CD4-positive, alpha-beta T cell (primary cell): ENCODE measurements at places on chromosomes 7 and 10.

DNA sequence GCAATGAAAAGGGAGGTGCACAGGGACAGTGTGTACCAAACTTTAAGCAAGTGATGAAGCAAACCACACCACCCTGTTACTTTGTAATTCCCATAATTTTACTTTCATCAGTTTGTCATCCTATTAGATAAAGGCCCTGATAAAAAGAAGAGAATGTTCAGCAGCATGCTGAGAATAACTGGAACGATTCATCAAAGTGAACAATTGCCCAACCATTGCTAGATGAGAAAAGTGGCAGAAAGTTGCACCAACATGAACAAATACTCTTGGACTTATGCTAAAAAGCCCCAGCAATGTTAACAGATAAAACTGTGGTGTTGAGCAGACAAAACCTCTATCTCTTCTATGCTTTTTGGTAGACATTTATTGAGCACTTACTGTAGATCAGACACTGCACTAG is 75.5 kb upstream of the PCGF5 start:
- no peak for DNase-seq
- no peak overlapping the region for H3K4me3 ChIP-seq
- no peaks in the 10 kb centered on the region for H3K4me1 ChIP-seq
- H3K36me3 ChIP-seq: no peaks in the 10 kb centered on the region
- no peak overlapping the region for H3K27ac ChIP-seq

- no peak overlapping the region for H3K27ac ChIP-seq
- no peaks in the 10 kb centered on the region for H3K36me3 ChIP-seq
- H3K27me3 ChIP-seq: no peaks in the 10 kb centered on the region
- no peaks in the 10 kb centered on the region for H3K4me1 ChIP-seq
- H3K4me3 ChIP-seq: no peak overlapping the region
- DNase-seq: no peak
Measured at GRCh38 chr7:156780724-156781455, 112.1 kb downstream of the LMBR1 start.

- H3K4me3 ChIP-seq: no peak overlapping the region
- no peak for DNase-seq
- no peaks in the 10 kb centered on the region for H3K36me3 ChIP-seq
- H3K27me3 ChIP-seq: no peaks in the 10 kb centered on the region
- H3K4me1 ChIP-seq: no peaks in the 10 kb centered on the region
Measured at GRCh38 chr7:72316148-72316547, 96.0 kb downstream of the CALN1 start.

- H3K36me3 ChIP-seq: no peaks in the 10 kb centered on the region
- no peak for DNase-seq
- peaks cover 3% of the 10 kb centered on the region for H3K27me3 ChIP-seq
Measured at GRCh38 chr7:25455683-25456251, 227.5 kb upstream of the NPVF start.
